ENCODE measurements at places on chromosomes 3 and 15.
A peak's percentile ranks its signal among the peaks of the same experiment; 100 is the strongest.

- DNase-seq = no peak
These were observed 457.1 kb upstream of the ROBO2 start for GRCh38 chr3:76582632-76583378.

GRCh38 chr3:81622395-81622794 lies 139.1 kb downstream of the GBE1 start:
- DNase-seq = no peak

GRCh38 chr15:56832125-56832524 lies 86.3 kb upstream of the TCF12 start:
- no peak for DNase-seq

DNA sequence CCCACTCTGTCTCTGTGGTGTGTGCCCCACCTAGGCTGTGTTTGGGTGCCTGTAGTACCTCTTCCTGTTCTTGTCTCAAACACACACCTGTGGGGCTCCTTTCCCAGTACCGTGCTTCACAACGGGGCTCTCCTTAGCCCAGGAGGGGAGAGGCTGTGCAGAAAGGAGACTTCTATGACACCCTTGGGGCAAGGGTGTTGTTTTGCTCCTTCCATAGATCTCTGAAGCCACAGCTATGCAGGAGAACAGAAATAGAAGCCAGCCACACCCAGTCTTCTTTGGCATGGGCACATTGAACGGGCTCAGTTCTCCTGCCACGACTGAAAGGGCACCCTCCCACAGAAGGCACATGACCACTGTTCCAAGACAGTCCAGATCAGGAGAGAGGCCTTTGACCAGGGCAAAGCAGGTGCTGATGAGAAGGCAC lies 74.3 kb downstream of the LIPC start:
- no peak for DNase-seq

- no peak for DNase-seq
These were observed 9.5 kb upstream of the NR2F2 start for GRCh38 chr15:96320703-96321638.

DNA sequence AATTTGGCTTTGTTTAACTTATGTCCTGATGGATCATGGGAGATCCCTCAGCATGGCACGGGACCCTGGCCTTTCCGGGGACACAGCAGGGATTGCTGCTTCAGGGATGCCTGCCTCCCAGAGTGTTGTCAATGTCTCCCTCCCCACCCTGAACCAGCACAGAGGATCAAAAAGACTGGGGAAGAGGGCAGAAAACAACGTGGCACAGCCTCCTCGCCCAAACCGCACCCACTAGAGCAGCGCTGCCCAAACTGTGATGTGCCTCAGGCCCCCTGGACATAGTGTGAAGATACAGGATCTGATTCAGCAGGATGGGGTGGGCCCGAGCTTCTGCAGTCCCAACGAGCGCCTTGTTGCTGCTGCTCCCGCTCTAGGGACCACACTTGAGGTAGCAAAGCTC lies 34.5 kb downstream of the SLC6A20 start:
- DNase-seq = peak; percentile 41

- no peak for DNase-seq
These were observed 5.8 kb downstream of the ANO10 start for GRCh38 chr3:43616034-43616433.

DNA sequence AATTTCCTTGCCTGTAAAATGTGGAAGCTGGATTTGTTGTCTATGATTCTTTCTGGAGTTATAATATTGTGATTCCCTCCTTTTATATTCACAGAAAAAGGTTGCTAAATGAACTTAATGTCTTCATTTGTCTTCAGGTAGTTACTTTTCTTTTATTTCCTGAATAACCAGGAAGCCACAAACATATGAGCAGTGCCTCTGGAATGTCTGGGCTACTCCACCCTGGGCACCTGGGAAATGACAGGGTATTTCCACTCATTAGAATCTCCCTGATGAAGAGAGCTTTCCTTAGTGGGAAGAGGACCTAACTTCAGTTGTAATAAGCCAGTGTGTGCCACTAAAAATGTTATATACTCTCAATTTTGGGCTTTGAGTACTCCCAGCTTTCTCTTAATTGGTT lies 3.8 kb upstream of the SLMAP start:
- DNase-seq = no peak

DNA sequence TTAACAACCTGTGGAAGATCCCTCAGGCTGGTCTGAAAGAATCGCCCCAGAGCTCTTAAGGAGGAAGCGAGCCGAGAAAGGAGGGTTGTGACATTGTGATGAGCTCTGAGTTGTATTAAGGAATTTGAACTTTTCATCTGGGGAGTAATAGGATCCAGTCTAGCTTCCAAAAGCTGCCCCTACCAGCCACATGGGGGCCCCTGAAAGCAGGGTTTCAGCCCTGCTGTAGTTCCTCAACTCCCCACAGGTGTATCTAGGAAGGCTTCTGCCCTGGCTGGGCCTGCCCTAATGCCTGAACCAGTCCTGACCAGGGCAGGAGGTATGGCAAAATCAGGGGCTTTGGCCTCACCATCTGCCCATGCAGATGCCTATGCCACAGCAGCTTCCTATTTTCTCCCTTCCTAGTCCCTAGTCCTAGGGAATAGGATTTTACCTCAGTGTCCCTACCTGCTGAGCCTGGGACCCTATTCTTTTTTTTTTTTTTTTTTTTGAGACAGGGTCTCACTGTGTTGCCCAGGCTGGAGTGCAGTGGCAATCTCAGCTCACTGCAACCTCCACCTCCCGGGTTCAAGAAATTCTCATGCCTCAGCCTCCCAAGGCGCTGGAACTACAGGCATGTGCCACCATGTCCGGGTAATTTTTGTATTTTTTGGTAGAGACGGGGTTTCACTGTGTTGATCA lies 5.0 kb upstream of the AP3S2 start:
- peak; percentile 63 for DNase-seq

DNA sequence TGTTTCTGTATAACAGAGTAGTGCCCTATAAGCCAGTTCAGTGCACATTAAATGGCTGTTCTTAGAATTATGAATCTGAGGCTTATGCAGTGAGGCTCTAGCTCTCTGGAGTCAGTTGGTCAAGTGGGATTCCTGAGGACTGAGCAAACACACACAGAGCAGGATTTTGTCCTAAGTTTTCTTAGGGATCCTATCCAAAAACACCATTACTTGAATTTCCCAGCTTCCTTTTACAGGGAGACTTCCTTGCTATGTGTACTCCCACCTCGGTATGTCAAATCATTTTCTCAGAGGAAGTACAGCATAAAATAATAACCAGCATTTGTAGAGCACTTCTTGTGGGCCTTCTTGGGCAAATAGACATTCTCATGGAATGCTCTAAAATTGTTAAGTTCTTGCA lies 63.1 kb upstream of the GOLGA6B start:
- no peak for DNase-seq

DNA sequence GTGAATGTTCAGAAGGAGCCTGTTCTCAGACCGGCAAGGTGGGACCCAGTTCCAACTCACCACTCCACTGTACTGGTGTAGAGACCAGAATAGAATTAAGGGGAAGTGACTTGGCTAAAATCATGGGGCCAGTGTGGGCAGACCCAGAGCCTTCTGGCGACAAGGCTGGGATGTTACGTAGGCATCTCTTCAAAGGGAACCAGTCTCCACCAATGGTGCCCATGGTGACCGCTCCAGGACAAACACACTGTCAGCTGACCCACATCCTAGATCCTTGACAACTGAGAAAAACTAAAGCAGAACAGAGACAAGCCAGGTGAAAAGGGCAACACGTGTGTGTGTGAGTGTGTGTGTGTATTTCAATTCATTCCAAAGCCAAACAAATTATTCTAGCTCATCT lies 321.7 kb upstream of the FRG2C start:
- no peak for DNase-seq

GRCh38 chr3:46006238-46007032 lies 10.8 kb upstream of the FYCO1 start:
- DNase-seq = no peak

DNA sequence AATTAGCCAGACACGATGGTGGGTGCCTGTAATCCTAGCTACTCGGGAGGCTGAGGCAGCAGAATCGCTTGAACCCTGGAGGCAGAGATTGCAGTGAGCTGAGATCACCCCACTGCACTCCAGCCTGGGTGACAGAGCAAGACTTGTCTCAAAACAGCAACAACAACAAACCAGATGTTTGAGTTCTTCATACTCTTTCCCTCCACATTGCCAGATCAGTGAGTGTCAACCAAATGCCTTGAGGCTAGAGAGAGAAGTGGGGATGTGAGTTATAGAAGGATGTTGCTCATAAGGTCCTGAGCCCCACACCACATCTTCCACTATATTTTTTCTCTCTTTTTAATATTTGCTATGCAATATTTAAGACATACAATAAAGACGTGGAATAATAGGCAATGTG lies 19.8 kb downstream of the MAPKBP1 start:
- no peak for DNase-seq

DNA sequence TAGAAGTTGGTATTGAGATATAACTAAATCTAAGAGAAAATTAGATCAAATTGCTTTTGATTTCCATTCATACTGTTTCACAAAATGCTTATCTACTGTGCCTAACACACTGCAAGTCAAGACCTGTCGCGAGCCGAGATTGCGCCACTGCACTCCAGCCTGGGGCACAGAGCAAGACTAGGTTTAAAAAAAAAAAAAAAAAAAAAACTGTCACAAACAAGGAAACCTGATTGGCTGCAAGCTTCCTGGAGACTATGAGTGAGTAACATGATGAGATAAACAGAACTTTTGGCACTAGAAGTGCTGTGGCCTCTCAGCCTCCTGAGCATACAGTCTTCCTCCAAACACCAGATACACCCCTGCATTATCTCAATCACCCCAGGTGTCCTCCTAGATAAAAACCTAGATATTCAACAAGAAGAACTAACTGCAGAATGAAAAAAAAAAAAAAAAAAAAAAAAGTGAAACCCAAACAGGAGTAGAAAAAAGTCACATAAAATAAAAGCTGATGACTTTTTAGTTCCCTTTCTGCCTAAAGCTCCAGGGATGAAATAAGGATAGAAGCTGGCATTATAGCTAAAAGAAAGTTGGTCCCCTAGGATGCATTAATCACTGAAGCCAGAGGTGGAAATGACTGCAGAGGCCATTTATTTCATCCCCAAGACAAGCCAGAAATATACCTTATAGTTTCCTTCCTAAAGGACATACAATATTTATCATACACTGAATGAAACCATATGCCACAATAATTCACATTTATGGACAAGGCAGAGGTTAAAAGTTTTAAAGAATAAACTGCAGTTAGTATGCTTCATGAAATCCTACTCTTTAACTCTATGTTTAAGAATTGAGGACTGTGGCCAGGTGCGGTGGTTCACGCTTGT lies 82.4 kb downstream of the P3H2 start:
- no peak for DNase-seq

DNA sequence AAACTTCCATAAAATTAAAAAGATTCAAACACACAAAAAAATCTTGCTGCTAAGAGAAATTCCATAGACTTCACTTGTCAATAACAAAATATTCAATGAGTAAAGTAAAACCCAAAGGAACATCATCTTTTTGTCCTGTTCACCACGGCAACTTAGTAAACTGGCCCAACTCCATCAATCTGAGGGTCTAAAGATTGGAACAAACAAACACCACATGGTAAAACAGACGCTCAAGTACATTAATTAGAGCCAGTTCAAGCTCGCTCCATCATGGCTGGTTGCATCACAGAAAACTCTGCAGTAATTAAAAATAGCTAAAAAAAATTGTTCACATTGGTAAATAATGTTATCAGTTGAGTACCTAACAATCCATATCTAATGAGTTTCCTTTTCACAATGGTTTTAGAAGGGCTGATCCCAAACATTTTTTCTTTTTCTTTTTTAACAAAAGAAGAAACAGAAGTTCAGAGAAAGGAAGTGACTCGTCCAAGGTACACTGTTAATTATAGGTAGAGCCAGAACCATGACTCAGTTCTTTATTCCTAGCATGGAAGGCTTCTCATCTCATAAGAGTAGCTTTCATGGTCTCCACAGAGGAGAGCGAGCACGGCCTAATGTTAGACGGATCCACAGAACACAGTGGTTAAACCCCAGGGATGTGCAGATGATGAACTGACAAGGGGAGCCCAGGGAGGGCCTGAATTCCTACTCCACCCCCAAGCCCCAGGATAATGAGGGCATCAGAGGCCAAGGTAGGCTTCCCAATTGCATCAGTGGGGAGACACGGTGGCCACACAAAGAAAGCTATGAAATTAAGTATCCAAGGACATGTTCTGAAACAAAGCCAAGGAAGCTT lies 79.2 kb upstream of the ARHGEF3 start:
- no peak for DNase-seq

DNA sequence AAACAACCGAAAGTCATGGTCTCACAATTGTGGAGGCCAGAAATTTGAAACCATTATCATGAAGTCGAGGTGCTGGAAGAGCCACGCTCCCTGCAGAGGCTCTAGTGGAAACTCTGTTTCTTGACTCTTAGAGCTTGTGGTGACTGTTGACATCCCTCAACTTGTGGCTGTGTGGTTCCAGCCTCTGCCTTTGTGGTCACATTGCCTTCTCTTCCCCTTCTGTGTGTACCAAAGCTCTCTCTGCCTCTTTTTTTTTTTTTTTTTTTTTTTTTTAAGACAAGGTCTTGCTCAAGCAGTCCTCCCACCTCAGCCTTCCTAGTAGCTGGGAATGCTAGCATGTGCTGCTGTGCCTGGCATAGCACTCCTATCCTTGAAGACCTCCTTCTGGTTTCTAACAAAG lies 48.7 kb upstream of the CRTC3 start:
- DNase-seq = no peak

- no peak for DNase-seq
These were observed 114.3 kb downstream of the NAALADL2 start for GRCh38 chr3:174973465-174973864.

- DNase-seq = no peak
These were observed 8.6 kb upstream of the KPNA1 start for GRCh38 chr3:122523317-122523716.

DNA sequence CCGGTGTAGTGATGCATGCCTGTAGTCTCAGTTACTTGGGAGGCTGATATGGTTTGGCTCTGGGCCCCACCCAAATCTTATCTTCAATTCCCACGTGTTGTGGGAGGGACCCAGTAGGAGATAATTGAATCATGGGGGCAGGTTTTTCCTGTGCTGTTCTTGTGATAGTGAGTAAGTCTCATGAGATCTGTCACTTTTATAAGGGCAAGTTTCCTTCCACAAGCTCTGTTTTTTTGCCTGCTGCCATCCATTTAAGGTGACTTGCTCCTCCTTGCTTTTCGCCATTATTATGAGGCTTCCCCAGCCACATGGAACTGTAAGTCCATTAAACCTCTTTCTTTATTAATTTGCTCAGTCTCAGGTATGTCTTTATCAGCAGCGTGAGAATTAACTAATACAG lies 566.7 kb upstream of the NECTIN3 start:
- DNase-seq = no peak

DNA sequence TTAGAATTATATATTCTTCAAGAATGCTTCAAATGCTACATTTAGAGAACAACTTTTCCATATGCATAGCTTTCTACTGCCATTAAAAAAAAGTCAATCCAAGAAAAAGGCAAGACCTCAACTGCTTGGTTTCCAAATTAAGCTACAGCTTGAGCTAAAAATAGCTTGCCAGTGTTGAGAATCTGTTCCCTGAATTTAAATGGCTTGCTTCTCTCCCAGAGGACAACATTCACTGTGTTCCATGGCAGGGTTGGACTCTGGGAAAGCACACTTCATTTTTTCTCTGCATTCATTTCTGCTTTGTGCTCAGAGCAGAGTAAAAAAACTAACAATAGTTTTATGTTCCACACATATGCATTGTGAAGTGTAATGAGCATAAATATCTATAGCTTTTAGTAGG lies 50.3 kb upstream of the ACTL6A start:
- no peak for DNase-seq

- DNase-seq = no peak
These were observed 468.9 kb upstream of the UBE2E2 start for GRCh38 chr3:22734207-22734606.
